ENCODE measurements at places on chromosomes 4 and X.

GRCh38 chrX:39247536-39247935, 446.3 kb downstream of the MID1IP1 start:
- no peak for DNase-seq
- H3K27me3 ChIP-seq = no peaks in the 10 kb centered on the region
- H3K4me1 ChIP-seq = peaks cover 4% of the 10 kb centered on the region
- no peak overlapping the region for H3K27ac ChIP-seq

DNA sequence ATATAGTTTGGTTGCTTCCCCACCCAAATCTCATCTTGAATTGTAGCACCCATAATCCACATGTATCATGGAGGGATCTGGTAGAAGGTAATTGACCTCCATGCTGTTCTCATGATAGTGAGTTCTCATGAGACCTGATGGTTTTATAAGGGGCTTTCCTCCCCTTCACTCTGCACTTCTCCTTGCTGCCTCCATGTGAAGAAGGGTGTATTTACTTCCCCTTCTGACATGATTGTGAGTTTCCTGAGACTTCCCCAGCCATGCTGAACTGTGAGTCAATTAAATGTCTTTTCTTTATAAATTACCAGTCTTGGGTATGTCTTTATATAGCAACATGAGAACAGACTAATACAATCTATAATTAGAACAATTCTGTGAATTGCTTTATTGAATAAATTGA, 11.9 kb upstream of the DCAF4L1 start:
- H3K27me3 ChIP-seq = no peaks in the 10 kb centered on the region
- no peak overlapping the region for H3K27ac ChIP-seq
- no peak for DNase-seq
- H3K4me1 ChIP-seq = no peaks in the 10 kb centered on the region
- no peak overlapping the region for H3K4me3 ChIP-seq

DNA sequence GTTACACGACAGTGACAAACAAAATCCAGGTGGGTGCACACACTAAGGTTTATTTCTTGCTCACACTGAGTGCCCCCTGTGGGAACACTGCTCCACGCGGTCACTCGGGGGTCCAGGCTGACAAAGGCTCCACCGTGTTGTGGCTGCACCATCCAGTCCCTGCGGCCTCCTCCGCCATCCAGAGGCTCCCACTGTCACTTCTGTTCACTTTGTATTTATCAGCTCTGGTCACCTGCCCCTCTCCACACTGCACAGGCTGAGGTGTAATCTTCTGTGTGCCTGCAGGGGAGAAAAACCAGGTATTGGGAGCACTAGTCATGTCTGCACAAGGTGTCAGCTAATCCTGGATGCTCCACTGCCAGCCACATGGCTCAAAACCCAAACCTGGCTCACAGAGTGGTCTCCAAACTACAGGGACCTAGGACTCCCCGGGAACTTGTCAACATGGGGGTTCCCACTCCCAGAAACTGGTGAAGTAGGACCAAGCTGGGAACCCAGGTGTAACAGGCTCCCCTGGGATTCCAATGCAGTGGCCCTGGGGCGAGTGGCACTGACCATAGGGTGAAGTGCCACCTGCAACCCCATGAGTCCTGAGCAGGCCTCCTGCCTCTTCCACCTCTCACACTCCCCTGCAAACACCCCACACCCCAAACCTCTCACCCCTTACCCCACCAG, 25.5 kb downstream of the HMX1 start:
- no peak overlapping the region for H3K27ac ChIP-seq
- no peaks in the 10 kb centered on the region for H3K36me3 ChIP-seq
- DNase-seq = peak; percentile 29
- no peak overlapping the region for H3K4me3 ChIP-seq
- peaks cover 3% of the 10 kb centered on the region for H3K27me3 ChIP-seq
- no peaks in the 10 kb centered on the region for H3K4me1 ChIP-seq

DNA sequence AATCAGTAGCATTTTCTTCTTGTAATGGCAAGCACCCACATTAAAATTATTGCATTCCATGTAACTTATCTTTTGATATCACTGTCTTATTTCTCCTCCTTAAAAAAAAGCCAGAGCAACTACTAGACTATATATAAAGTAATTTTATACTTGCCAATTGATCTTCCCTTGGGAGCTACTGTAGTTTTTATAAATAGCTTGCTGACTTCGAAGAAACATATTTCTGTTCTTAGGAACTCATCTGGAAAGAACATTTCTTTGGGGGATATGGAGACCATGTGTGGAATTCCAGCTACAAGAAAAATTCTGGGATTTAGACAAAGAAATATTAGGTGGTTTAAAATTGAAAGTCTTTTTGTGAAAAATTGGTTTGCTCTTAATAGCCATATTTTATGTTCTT, 94.9 kb downstream of the BMPR1B start:
- no peak overlapping the region for H3K4me3 ChIP-seq
- H3K36me3 ChIP-seq = no peaks in the 10 kb centered on the region
- H3K27ac ChIP-seq = no peak overlapping the region
- DNase-seq = no peak
- no peaks in the 10 kb centered on the region for H3K4me1 ChIP-seq

DNA sequence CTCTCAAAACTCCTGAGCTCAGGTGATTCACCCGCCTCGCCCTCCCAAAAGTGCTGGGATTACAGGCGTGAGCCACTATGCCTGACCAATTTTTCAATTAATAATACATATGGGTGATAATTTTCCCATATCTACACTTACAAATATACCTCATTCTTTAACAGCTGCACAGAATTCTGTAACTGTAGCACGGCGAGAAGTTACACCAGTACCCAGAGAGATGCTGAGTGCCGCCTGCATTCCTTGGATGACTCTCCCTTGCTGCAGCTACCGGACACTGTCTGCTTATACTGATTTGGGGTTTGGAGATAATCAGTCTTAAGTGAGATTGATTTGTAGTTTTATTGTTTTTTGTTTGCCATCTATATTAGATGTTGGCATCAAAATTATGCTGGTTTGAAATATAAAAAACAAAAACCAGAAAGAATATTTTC, 5.8 kb downstream of the TIFA start:
- no peaks in the 10 kb centered on the region for H3K36me3 ChIP-seq
- no peaks in the 10 kb centered on the region for H3K27me3 ChIP-seq
- no peak overlapping the region for H3K4me3 ChIP-seq
- DNase-seq = no peak

DNA sequence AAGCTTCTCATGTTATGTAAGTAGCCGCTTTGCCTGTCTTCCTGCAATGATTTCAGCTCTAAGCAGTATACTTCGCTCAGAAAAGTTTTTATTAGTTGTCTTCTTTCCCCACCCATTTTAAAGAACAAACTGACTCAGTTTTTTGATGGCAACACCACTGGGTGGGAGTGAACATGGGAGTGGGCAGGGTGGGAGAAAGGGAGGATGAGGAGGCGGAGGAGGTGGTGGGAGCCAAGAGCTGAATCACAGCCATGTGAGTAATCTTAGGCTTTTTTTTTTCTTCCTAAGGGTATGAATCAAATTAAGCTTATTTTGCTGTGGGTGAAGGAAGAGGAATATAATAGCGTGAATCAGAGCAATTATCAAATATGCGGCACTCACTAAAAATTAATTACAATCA, 574.3 kb upstream of the DIPK2B start:
- no peak overlapping the region for H3K4me3 ChIP-seq
- no peak for DNase-seq
- H3K27ac ChIP-seq = no peak overlapping the region
- H3K36me3 ChIP-seq = no peaks in the 10 kb centered on the region
- H3K4me1 ChIP-seq = no peaks in the 10 kb centered on the region

DNA sequence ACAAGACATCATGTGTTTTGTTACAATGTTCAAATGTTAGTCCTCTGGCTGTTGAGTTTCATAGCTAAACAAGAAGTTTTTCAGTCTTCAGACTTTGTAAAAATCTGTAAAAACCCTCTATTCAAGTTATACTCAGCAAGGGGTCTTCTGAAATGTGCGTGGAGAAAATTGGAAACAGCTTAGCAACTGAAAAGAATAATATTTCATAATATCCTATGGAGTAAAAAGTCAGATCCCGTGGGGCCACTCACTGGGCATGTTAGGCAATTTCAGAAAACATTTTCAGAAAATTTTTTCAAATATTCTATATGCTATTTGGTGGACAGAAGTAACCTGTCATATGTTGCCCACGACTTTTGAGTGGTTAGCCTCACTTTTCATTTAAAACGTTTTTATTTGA, 118.3 kb downstream of the CORIN start:
- 0 out of 2 replicates have a peak, but pooled peaks cover 2% of the 10 kb centered on the region for H3K27me3 ChIP-seq
- H3K36me3 ChIP-seq = no peaks in the 10 kb centered on the region
- no peak overlapping the region for H3K4me3 ChIP-seq
- no peak overlapping the region for H3K27ac ChIP-seq

DNA sequence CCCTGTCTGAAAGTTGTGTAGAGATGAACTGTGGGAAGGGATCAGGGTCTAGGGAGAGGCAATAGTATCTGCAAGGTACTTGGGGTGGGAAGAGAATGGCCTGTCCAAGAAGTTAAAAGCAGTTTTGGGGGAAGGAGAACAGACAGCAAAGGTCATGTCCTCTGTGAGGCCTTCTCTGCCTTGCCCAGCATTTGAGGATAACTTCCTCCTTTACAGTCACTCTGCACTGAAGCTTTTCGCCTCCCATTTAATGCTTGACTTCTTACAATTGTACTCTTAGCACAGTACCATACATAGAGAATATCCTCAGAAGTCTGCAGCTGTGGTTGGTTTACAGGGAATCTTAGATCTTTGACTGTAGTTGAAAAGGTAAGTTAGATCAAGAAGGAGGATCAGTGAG, 121.8 kb upstream of the AP1S2 start:
- no peak overlapping the region for H3K27ac ChIP-seq
- H3K4me3 ChIP-seq = no peak overlapping the region
- no peak for DNase-seq
- H3K4me1 ChIP-seq = no peaks in the 10 kb centered on the region

- H3K4me1 ChIP-seq = no peaks in the 10 kb centered on the region
- no peaks in the 10 kb centered on the region for H3K36me3 ChIP-seq
- no peaks in the 10 kb centered on the region for H3K27me3 ChIP-seq
- no peak overlapping the region for H3K27ac ChIP-seq
Measured at GRCh38 chr4:98930311-98930865, 1.5 kb upstream of the EIF4E start.

- no peaks in the 10 kb centered on the region for H3K4me1 ChIP-seq
- H3K4me3 ChIP-seq = no peak overlapping the region
- peaks cover 16% of the 10 kb centered on the region for H3K36me3 ChIP-seq
- no peak overlapping the region for H3K27ac ChIP-seq
- H3K27me3 ChIP-seq = no peaks in the 10 kb centered on the region
Measured at GRCh38 chr4:151667048-151667447, 93.8 kb downstream of the GATB start.

- H3K27ac ChIP-seq = no peak overlapping the region
- DNase-seq = no peak
- H3K4me3 ChIP-seq = no peak overlapping the region
- H3K4me1 ChIP-seq = peaks cover 7% of the 10 kb centered on the region
- H3K36me3 ChIP-seq = no peaks in the 10 kb centered on the region
Measured at GRCh38 chr4:153497988-153498967, 32.1 kb downstream of the TMEM131L start.
